ENCODE measurements at places on chromosomes 7 and 10.

- no peak for DNase-seq
These were observed 13.6 kb downstream of the CASP7 start for GRCh38 chr10:113693348-113693747.

DNA sequence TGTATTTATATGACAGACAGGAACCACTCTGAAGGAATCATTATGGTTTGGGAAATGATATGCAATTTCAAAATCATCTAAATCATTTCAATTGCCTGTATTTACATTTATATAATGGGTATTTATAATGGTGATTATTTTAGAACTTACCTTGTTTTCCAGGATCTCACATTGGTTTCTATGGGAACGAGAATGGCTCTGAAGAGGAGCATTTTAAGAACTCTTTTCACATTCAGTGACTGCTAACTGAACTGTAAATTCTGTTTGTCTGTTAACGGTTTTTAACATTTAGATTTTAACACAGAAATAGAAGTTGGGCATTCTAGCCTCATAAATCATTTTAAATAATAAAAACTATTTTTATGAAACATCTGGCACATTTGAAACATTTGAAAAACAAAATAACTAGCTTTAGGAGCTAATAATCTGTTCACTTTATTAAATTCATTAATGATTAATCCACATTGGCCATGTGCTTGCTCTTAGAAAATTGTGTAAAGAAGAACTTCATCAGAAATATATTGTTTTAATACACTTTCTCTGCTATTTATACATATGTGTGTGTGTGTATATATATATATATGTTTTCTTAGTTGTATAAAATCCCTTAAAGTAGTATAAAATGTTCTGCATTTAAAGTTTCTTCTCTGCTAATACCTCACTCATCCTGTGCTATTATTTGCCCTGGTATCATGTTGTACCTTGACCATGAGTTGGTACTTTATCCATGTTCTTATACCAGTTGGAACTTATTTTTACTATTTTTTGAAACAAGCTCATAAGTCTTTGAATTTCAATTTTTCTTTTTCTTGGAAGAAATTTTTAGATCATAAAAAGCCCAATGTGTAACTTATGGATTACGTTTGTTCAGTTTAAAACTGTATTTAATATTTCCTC lies 8.7 kb upstream of the SEM1 start:
- DNase-seq: no peak

- DNase-seq: no peak
These were observed 37.5 kb upstream of the EGR2 start for GRCh38 chr10:62853710-62854109.

DNA sequence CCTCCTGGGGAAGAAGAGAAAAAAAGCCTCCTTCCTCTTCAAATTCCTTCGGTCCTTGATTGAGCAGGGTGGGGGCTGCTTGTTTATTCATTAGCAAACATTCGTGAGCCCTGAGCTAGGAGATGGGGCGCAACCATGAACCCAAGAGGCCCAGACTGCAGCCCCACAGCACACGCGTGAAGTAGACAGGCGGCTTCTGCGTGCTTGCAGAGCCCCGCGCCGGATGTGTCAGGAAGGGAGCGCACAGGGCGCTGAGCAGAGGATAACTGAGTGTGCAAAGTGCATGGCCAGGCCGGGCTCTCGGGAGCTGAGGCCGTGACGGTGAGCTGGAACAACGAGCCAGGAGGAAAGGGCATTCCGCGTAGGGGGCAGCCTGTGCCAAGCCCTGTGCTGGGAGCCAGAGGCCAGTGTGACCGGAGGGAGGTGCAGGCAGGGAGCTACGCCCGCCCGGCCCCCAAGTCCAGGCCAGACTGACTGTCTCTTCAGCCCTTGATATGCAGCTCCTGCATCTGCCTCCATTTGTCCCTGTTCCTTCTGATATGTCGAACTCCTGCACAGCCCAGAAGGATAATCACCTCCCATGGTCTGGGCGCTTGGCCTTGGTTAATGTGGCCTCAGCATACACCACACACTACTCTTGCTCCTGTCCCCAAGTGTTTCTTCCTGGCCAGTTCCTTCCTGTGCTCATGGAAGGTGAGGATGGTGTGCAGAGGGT lies 4.6 kb downstream of the FOXL3 start:
- DNase-seq: no peak

DNA sequence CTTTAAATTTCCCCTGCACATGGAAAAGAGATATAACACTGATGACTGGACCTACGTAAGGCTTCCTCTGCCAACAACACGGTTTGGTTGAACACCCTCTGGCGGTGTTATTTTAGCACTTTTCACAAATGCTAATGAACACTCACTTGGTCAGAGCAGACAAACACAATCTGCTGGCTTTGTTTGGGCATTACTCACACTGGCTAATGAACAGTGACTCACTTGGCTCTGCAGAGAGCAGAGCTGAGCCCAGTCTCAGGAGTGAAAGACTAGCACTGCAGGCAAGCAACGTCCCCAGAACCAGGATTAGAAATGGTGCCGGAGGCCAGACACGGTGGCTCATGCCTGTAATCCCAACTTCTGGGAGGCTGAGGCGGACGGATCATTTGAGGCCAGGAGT lies 430.8 kb downstream of the PLXNA4 start:
- DNase-seq: no peak

- DNase-seq: no peak
These were observed 144.2 kb upstream of the NRP1 start for GRCh38 chr10:33478675-33479125.

- DNase-seq: no peak
These were observed 751.4 kb upstream of the GALNT17 start for GRCh38 chr7:70380421-70381015.

DNA sequence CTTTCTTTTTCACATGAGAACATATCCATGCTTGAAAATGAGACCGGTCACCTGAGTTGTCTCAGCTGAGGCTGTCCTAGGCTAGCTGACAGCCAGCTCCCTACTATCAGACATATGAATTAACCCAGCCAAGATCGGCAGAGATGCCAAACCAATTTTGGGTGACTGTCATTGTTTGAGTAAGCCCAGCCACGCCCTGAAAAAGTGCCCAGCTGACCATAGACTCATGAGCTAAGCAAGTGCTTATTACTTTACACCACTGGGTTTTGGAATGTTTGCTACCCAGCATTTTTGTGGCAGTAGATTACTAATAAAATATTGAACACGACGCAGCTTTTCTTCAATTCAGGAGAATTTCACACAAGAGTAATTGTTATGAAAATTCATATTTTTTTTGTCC lies 265.2 kb upstream of the LYZL1 start:
- no peak for DNase-seq

DNA sequence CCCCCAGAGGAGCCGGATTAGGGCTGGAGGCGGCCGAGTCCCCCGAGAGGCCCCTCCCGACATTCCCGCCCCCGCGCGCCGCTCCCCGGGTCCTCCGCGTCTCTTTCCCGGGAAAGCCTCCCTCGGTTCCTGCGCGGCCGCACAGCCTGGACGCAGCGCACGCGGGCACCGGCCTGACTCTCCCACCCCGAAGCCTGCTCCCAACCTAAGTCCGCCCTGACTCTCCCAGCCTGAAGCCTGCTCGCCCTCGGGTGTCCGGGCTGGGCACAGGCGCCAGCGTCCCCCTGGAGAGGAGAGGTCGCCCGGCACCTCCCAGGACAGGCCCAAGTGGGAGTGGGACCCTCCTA lies 441 bp upstream of the VENTX start:
- no peak for DNase-seq

Measured in stimulated activated CD4-positive, alpha-beta T cell treated with anti-CD3 and anti-CD28 coated beads, Interleukin-1b, Interleukin-23, amount 100 ng/mL, for 24 hours (primary cell).